Stimulated activated CD4-positive, alpha-beta T cell treated with anti-CD3 and anti-CD28 coated beads, Interleukin-4, amount 100 ng/mL, for 48 hours (primary cell): ENCODE measurements at places on chromosomes 1 and 21.

DNA sequence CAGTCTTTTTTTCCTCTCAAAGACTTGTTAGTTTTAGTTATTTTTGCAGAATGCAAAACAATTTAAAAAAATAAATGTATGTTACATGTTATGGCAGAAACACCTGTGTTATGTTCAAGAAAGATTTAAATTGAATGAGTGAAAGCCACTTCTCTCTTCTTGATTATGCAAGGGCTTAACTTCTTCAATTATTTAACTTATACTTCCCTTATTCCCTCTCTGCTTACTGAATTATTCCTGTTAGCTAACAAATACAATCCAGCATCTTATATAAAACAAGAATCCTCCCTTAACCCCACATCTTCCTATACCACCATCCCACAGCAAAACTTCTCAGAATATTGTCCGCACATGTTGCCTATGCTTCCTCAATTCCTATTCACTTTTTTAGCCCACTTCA lies 10.7 kb upstream of the FCER1A start:
- no peak for DNase-seq

- no peak for DNase-seq
Observed at GRCh38 chr1:113991467-113991997, 12.3 kb downstream of the OLFML3 start.

DNA sequence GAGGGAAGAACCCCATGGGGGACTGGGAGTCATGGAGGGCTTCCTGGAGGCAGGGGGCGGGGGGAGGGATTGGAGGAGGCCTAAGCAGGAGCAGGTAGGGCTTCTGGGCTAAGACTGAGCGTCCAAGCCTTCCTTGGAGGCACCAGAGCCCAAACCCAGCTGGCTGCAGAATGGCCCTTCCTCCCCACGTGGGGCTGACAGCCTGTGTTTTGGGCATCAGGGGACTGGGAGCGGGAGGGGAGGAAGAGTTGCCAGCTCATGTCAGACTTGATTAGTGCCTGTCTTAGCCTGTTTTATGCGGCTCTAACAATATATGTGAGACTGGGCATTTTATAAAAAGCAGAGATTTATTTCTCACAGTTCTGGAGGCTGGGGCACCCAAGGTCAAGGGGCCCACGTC lies 38.9 kb downstream of the AJAP1 start:
- DNase-seq = no peak

DNA sequence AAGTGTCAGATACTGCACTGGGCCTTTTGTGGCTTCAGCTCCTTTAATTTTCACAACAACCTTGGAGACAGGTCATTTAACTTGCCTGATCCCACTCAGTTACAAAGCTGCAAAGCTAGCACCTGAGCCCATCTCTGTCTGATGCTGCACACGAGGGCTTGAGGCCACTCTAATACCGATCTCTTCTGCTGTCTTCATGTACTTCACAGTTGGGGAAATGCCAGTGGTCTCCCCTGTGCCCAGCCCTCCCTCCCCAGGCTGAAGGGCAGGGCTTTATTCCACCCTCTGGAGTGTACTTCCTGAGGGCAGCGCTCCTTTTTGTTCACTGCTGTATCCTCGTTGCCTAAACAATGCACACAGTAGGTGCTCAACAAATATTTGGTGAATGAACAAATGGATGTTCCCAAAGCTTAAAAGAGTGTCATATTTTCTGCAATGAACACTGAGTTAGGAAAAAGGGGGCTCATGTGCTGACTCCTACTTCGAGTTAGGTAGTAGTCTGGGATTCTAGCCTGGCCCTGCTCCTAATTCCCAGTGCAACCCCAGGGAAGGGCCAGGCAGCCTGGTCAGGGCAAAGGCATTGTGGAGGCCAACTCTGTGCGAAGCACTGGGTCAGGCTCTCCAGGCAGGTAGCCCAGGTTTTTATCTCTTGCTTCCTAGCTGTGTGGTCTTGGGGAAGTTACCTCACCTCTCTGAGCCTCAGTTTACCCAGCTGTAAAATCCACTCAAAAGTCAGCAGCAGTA lies 1.1 kb downstream of the TMCO4 start:
- no peak for DNase-seq

DNA sequence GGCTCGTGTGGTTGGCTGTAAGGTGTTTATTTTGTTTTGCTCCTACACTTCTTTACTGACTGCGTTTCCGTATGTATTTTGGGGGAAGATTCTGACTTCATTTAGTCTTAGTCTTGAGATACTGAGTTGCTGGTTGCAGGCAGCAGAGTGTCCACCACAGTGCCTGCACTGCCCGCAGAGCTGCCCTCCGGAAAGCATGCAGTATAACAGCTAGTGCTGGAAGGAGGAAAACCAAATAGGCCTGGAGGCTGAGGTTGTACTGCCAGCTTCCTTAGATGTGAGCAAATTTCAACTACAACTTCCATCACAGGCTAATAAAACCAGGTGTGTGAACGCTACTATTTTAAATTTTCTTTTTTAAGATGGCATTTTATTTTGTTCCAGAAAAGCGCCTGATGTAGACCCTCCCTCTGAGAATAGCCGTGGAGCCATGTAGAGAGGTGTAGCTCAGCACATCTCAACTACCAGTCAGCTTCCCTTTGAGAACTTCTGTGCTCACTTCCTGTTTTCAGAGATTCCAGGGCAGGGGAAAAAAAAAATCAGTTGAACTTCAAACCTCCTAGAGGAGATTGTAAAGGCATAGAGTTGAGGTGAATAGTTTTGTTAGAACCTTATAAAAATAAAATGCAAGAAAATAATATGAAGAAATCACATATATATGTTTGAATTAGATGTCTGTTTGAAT lies 17.6 kb downstream of the LMO4 start:
- no peak for DNase-seq

DNA sequence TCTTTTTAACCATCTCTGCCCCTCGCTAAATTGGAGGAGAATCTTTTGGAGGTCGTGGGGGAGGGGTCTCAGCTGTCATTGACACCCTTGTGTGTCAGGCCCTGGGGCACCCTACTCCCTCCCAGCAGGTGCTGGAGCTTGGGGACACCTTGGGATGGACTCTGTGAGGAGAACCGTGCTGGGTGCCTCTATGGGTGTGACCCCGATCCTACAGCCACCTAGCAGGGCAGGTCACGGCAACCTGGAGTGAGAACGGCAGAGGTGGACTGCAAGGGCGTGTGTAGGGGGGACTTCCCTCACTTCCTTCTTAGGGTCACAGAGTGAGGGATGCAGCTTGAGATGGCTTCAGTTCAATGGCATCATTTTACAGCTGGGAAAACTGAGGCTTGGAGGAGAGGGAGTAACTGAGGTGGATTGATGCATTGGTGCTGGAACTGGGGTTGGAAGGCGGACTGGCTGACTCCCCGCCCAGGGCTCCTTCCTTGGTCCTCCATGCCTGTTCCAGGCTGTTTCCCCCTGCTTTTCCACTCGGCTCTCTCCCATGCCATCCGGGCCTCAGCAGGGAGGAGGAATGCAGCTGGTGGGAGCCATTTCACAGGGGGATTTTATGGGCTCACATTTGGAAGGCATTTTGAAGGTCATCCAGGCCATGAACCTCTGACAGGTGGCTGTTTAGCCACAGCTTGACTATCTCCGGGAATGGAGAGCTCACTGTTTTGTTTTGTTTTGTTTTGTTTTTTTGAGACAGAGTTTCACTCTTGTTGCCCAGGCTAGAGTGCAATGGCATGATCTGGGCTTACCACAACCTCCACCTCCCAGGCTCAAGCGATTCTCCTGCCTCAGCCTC lies 18.8 kb upstream of the ARHGEF10L start:
- no peak for DNase-seq

DNA sequence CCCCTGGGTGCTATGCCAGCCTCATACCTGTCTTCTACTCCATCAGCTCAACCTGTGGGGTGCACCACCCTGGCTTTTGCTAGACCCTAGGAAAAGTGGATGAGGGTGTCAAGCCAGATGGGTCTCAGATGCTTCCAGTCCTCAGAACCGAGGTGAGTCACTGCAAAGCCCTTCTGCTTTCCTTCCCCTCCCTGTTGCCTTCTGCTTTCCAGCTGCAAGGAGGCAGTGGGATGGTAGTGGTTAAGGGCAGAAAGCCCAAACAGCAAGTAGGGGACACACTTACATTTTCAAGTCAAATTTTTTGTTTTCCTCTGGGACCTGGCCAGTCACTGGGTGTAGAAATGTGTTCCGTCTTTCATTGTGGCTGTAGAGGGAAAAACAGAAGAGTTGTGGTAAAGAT lies 60.7 kb upstream of the GOLT1A start:
- no peak for DNase-seq

DNA sequence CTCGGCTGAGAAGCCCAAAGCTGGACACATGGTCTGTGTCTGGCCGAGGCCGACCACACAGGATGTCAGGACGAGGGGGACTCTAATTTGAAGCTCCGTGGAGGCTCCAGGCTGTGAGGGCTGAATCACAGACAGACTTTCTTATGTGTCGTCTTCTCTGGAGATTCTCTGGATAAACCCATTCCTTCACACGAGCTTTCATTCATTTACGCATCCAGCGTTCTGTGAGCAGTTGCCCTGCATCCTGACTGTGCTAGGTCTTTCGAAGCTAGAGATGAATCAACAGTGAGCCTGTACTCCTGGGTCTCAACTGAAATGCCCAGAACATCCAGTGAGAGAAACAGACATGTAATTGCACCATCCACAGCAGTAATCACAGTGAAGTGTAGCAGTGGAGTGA lies 49.6 kb downstream of the ECE1 start:
- DNase-seq = no peak
